ENCODE measurements at places on chromosomes 16 and 17. TPM values are rescaled to one million over a fixed set of nuclear protein-coding genes. Genes with fewer than 3 reads are reported as not detected.

- DNase-seq = no peak
Observed at GRCh38 chr17:45291171-45291805, 25.5 kb downstream of the MAP3K14 start.

The C16orf92 gene
- polyA plus RNA-seq = not detected

- no peak for DNase-seq
Observed at GRCh38 chr16:56269281-56269680, 78.0 kb downstream of the GNAO1 start.

GRCh38 chr16:68355447-68356248, 44.8 kb downstream of the PRMT7 start:
- DNase-seq = no peak

The PRKAR1A gene
- 435 TPM for polyA plus RNA-seq

The SPEM1 gene
- not detected for polyA plus RNA-seq

GRCh38 chr16:69600202-69600601, 34.4 kb downstream of the NFAT5 start:
- no peak for DNase-seq

GRCh38 chr16:78100112-78100467, 636 bp downstream of the WWOX start:
- DNase-seq = no peak

GRCh38 chr17:80526116-80526910, 18.3 kb upstream of the RPTOR start:
- no peak for DNase-seq

DNA sequence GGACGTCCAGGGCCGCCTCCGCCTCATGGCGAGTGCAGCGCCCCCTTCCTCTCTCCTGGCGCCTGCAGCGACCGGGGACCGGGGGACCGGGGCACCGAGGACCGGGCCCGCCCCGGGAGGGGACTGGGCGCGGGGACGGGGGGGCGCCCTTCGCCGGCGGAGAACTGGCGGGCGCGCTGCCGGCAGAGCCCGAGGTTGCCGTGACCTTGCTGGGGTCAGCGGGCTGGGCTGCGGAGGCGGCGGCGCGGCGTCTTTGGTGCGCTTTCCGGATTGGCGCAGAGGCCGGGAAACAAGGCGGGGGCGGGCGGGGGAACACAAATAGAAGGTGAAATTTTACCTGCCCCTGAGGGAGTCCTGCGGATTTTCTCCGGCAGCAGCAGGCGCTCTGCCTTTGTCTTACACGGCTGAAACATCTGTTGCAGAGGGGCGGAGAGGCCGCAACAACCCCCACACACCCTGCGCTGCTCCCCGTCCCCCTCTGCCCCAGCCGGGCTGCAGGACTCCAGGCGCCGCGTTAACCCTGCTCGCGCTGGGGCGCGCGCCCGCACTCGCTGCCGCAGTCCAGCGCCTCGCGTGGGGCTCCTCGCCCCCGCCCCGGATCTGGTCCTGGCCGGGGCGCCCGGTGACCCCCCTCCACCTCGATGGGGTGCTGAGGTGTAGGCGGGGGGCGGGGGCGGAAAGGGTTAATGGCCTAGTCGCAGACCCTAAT, 53.5 kb downstream of the SREBF1 start:
- DNase-seq = no peak

DNA sequence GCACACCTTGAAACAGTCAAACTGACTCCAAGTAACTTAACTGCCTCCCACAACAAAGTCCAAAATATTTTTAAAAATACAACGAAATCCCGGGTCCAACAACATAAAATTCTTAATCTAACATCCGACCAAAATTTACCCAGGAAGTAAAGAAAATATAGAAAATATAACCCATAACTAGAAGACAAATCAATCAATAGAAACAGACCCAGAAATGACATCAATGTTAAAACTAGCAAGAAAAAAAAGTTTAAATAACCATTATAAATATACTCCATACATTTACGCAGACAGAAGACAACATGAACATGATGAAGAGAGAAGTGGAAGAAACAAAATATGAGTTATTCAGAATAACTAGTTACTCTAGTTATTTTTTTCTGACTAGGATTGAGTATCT, 3.7 kb downstream of the ZNF597 start:
- DNase-seq = no peak

- DNase-seq = peak; percentile 54
Observed at GRCh38 chr17:14926526-14927122, 338.5 kb downstream of the PMP22 start.

DNA sequence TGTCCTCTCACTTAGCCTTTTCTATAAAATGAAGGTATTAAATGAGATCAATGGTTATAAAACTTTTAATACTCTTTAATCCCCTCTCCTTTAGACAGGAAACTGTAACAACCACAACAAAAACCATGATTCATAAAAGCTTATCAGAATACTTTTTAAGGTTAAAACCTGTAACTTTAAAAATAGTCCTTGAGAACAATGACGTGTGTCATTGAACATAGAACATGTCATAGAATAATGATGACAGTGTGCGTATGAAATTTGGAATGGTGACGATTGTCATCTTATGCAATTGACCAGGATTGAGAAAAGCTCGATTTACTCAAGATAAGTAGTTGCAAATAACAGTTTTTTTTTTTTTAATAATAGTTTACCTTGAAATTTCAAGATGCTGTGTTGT, 94.1 kb downstream of the PLCG2 start:
- DNase-seq = no peak

The RAB26 gene
- polyA plus RNA-seq = 1.9 TPM

- no peak for DNase-seq
Observed at GRCh38 chr17:57559634-57560318, 185.3 kb downstream of the CCDC182 start.
